Psoas muscle (tissue), 8 donors: ENCODE measurements at places on chromosomes 16 and 17.

DNA sequence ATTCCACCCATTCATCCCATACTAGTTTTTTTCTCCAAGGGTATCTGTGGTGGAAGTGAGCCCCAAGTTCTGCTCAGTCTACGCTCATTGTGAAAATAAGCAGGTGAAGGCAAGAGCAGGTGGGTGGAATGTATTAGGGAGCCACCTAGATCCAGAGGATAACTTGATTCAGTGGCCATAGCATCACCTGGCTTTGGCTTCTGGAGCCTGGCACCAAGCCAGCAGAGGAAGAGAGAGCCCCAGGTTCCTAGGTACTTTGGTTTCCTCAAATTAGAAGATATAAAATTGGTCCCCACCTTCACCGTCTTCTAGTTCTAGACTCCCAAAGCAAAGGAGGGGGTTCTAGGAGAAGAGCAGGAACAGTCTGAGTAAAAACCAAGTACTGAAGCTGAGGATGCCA, 4.1 kb downstream of the FXR2 start:
- H3K4me3 ChIP-seq = no peak overlapping the region
- peaks cover 51% of the 10 kb centered on the region for H3K4me1 ChIP-seq
- DNase-seq = no peak
- no peaks in the 10 kb centered on the region for H3K27me3 ChIP-seq
- H3K36me3 ChIP-seq = peaks cover 22% of the 10 kb centered on the region

DNA sequence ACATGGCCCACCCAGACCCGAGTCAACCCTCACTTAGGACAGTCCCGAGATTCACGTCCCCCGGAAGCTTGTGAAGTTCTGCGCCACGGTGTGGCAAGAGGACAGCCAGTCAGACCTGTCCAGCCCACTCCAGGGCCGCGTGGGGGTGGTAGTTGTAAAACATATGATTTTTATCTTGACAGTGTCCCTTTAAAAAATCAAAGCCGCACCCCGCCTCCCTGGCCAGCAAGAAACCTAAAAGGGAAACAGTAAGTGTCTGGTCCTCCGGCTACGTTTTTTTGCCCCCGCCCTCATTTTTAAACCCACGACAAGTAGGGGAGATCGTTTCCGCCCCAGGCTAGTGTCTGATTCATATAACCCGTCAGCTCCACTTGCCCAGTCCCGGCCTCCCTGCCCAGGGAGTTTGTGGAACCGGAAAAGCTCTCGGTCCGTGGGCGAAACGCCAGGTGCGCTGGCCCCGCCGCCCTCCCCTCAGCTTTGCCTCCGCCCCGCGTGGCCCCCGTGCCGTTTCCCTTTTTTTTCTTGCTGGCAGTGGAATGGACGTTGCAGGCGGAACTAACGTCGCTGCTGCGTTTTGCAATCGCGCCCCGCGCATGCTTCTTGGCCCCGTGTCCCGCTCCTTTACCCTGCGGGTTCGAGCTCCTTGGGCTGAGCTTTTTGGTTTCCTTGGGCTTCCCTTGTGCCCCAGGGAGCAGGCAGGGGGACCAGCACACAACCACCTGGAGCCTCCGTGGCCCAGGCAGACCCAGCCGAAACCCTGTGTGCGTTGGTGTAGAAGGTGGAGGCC, 13.3 kb upstream of the NUDT16L1 start:
- peak overlapping the region; percentile 58 for H3K27ac ChIP-seq
- peak; percentile 76 for DNase-seq
- H3K27me3 ChIP-seq = no peaks in the 10 kb centered on the region
- H3K4me1 ChIP-seq = peaks cover 16% of the 10 kb centered on the region
- H3K36me3 ChIP-seq = peaks cover 83% of the 10 kb centered on the region
- peak overlapping the region; percentile 46 for H3K4me3 ChIP-seq

DNA sequence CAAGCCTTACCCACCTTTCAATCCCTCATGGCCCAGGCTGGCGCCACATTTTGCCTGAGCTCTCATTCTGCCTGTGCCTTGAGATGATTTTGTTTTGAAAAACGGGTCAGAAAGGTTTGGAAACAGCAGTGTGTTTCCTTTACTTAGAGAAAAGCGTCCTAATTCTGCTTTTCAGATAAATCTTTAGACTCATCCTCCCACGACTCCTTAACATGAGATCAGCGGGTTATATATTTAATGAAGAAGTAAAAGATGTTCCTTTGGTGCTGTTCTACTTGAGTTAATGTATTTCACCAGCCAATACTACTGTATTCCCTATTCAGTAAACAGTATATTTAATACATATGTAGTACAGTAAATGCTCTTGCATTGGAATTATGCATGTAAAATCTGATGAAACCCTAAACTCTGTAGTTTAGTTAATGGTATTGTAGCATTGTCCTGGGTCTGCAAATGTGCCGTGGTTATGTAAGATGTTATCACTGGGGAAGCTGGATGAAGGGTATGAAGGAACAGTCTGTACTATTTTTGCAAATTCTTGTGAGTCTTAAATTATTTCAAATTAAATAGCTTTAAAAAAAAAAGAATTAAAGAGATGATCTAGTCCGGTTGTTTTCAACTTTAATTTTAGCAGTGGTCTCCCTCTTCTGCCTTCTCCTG, 199.4 kb upstream of the CACNG5 start:
- no peaks in the 10 kb centered on the region for H3K36me3 ChIP-seq
- no peaks in the 10 kb centered on the region for H3K27me3 ChIP-seq
- H3K4me1 ChIP-seq = peaks cover 9% of the 10 kb centered on the region
- H3K4me3 ChIP-seq = no peak overlapping the region

- peak within 1 kb of the TSS; percentile 64 for H3K4me3 ChIP-seq
- H3K36me3 ChIP-seq = no peaks in the 10 kb centered on the region
- peak; percentile 85 for DNase-seq
- peaks cover 14% of the 10 kb centered on the region for H3K4me1 ChIP-seq
- H3K27me3 ChIP-seq = no peaks in the 10 kb centered on the region
These were observed at the start of gene PRR29 for GRCh38 chr17:63998050-63998720. PRR29 (plus strand) TSS chr17:63998351; CDS start chr17:63998365, 14 bp downstream.

DNA sequence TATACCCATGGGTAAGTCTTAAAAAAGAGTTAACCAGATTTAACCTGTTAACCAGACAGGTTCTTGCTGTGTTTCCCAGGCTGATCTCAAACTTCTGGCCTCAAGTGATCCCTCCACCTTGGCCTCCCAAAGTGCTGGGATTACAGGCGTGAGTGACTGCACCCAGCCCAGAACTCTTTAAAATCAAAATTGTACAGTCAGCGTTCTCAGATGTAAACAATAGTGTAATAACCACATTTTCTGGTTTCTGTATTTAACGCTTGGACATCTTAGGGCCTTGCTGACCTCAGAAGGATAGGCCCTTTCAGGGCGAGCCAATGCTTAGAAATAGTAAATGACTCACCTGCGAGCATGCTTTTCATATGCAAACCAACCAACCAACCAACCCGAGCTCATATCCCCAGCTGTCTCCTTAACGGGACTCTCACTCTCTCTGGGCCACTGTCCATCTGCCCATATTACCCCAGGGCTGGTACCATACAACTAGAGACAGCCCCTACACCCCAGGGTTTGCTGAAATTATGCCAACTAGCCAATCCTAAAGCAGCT, 415.0 kb upstream of the XYLT1 start:
- no peak overlapping the region for H3K27ac ChIP-seq
- H3K36me3 ChIP-seq = no peaks in the 10 kb centered on the region
- no peak overlapping the region for H3K4me3 ChIP-seq
- DNase-seq = no peak
- no peaks in the 10 kb centered on the region for H3K4me1 ChIP-seq
- H3K27me3 ChIP-seq = no peaks in the 10 kb centered on the region

GRCh38 chr16:29789775-29790182, 772 bp upstream of the KIF22 start:
- peak overlapping the region; percentile 83 for H3K4me3 ChIP-seq
- DNase-seq = no peak
- H3K27me3 ChIP-seq = no peaks in the 10 kb centered on the region

DNA sequence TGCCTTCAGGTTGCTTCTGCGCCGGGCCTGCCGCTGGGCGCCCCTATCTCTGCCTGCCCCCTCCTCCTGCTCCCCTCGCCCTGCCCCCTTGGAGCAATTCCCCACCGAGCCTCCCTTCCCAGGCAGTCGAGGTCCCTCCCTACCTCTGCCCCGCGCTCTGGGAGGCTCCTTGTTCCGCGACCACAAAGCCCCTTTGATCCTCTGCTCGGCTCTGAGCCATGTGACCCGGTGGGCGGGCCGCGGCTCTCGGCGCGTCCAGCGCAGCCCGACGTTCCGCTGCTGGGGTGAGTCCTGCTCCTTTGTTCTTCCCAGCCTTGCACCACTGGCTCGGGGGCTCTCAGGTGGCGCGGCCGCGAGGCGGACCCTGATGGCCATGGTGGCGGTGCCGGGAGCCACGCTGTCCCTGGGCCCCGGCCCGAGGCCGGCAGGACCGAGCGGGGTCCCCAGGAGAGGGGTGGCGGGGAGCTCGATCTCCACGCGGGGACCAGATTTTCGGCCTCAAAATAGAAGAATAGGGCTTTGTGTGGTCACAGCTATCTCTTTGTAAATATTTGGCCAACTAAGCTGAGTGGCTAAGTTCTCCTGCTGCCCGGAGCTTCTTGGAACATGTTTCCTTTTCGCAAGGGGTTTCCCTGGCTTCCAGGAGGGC, 310.6 kb downstream of the SEC14L1 start:
- H3K4me1 ChIP-seq = peaks cover 35% of the 10 kb centered on the region
- H3K27me3 ChIP-seq = no peaks in the 10 kb centered on the region
- H3K36me3 ChIP-seq = no peaks in the 10 kb centered on the region
- peak overlapping the region; percentile 67 for H3K4me3 ChIP-seq

- H3K36me3 ChIP-seq = no peaks in the 10 kb centered on the region
- no peak for DNase-seq
- H3K27me3 ChIP-seq = no peaks in the 10 kb centered on the region
- H3K27ac ChIP-seq = no peak overlapping the region
- H3K4me3 ChIP-seq = no peak overlapping the region
These were observed 23.0 kb downstream of the CDH5 start for GRCh38 chr16:66389256-66390176.

DNA sequence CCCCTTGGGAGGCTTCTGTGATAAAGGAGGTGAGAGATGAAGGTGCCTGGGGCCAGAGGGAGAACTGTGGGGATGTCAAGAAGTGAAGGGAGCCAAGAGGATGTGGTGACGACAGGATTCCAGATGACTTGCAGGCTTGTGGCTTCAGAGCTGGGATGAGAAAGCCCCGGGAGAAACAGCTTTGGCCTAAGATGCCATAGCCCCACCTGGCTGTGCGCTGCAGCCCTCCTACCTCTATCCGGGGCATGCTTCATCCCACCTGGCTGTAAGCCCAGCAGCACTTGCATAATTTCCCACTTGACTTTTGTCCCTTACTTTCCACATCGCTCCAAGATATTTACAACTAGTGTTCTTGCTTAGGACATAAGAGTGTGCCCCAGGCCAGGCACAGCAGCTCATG, 29.3 kb downstream of the GINS3 start:
- no peak overlapping the region for H3K4me3 ChIP-seq
- no peaks in the 10 kb centered on the region for H3K36me3 ChIP-seq
- DNase-seq = no peak
- H3K27ac ChIP-seq = no peak overlapping the region

DNA sequence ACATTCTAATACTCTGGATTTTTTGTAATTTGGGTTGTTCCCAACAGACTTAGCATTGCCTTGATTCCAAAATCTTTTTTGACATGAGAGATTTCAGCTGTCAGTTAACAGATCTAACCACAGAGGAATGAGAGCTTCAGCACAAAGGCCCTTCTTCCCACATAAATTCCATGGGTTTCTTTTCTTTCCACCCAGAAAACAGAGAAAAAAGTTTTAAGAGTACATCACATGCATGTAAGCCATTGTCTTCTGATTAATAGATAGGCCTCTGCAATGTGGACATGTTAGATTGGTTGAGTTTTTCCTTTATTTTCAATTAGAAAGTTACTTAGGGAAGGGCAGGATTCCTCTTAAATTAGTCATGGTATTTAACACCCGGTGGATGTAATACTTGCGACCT, 939 bp downstream of the MYH8 start:
- no peaks in the 10 kb centered on the region for H3K27me3 ChIP-seq
- no peak overlapping the region for H3K27ac ChIP-seq
- DNase-seq = no peak

GRCh38 chr17:78387977-78388941, 9.8 kb downstream of the PGS1 start:
- peaks cover 5% of the 10 kb centered on the region for H3K36me3 ChIP-seq
- peak overlapping the region; percentile 70 for H3K27ac ChIP-seq
- no peaks in the 10 kb centered on the region for H3K27me3 ChIP-seq
- H3K4me3 ChIP-seq = no peak overlapping the region

- no peaks in the 10 kb centered on the region for H3K27me3 ChIP-seq
- H3K27ac ChIP-seq = peak overlapping the region; percentile 79
- no peak overlapping the region for H3K4me3 ChIP-seq
- peaks cover 52% of the 10 kb centered on the region for H3K4me1 ChIP-seq
- peak; percentile 1 for DNase-seq
- H3K36me3 ChIP-seq = peaks cover 62% of the 10 kb centered on the region
These were observed 19.2 kb upstream of the MRPS23 start for GRCh38 chr17:57868910-57869616.

GRCh38 chr16:69393898-69394849, 8.4 kb upstream of the TERF2 start:
- H3K27ac ChIP-seq = peak overlapping the region; percentile 63
- DNase-seq = no peak
- H3K36me3 ChIP-seq = no peaks in the 10 kb centered on the region
- H3K4me3 ChIP-seq = no peak overlapping the region
- no peaks in the 10 kb centered on the region for H3K27me3 ChIP-seq
- H3K4me1 ChIP-seq = peaks cover 30% of the 10 kb centered on the region
